CD4-positive, alpha-beta T cell treated with Interleukin-2 at 100 ng/mL for 4 hours (primary cell): ENCODE measurements at places on chromosomes 13 and 19.

DNA sequence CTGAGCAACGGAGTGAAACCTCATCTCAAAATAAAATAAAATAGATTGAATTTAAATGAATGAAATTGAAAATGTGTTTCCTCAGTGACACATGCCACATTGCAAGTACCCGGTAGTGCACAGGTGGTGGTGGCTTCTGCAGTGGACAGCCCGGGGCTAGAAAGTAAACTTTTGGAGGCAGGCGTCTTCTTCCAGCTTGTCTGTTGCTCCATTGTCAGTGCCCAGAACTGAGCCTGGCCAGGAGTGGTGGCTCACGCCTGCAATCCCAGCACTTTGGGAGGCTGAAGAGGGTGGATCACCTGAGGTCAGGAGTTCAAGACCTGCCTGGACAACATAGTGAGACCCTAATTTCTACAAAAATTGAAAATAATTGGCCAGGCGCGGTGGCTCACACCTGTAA, 5.7 kb downstream of the MYH14 start:
- DNase-seq, result no peak

DNA sequence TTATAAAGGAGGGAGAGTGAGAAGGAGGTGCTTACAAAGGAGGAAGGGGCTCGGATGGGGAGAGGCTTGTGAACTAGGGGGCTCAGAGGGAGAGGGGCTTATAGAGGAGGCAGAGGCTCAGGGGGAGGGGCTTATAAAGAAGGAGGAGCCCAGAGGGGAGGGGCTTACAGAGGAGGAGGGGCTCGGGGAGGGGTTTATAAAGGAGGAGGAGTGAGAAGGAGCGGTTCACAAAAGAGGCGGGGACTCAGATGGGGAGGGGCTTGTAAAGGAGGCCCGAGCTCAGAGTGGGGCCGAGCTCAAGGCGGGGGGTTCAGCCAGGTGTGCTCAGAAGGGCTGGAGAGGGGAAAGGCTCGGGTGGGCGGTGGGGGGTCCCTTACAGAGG, 500 bp downstream of the SMIM24 start:
- DNase-seq, result no peak

DNA sequence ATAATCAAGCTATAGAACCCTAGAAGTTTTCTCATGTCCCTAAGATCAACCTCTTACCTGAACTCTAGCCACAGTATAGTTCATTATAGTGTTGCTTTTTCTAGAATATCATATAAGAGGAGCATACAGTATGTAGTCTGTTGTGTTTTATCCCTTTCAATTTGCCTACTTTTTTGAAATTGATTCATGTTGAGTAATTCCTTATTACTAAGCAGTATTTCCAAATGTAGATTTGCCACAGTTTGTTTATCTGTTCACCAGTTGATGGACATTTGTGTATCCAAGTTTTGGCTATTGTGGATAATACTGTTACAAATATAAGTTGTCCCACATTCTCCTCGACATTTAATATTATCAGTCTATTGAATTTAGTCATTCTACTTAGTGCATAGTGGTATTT, 138.0 kb downstream of the LMO7 start:
- DNase-seq, result no peak

DNA sequence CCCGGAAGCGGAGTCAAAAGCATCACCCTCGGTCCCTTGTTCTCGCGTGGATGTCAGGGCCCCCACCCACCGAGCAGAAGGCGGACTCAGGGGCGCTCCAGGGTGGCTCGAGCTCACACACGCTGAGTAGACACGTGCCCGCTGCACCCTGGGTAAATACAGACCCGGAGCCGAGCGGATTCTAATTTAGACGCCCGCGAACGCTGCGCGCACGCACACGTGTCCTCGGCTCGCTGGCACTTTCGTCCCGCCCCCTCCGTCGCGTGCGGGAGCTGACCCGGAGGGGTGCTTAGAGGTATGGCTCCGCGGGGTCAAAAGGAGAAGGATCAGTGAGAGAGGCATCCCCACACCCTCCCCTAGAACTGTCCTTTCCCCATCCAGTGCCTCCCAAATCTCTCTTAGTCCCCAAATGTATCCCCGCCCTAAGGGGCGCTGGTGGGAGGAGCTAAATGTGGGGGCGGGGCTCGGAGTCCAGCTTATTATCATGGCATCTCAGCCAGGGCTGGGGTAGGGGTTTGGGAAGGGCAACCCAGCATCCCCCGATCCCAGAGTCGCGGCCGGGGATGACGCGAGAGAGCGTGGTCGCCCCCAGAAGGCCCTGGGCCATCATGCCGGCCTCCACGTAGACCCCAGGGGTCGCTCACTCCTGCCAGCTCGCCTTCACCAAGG, 451 bp upstream of the ICAM5 start:
- peak; percentile 53 for DNase-seq

- no peak for DNase-seq
Measured at GRCh38 chr13:114100446-114101357, 31.7 kb downstream of the RASA3 start.

DNA sequence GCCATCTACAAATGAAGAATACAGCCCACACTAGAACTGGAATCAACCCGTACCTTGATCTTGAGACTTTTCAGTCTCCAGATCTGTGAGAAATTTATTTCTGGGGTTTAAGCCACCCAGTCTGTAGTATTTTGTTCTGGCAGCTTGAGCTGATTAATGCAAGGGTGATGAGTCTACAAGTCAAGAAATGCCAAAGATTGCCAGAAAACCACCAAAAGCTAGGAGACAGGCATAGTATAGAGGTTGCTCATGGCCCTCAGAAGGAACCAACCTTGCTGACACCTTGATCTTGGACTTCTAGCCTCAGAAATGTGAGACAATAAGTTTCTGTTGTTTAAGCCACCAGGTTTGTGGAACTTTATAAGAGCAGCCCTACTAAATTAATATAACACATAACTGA, 428.2 kb upstream of the KLF12 start:
- DNase-seq, result no peak

DNA sequence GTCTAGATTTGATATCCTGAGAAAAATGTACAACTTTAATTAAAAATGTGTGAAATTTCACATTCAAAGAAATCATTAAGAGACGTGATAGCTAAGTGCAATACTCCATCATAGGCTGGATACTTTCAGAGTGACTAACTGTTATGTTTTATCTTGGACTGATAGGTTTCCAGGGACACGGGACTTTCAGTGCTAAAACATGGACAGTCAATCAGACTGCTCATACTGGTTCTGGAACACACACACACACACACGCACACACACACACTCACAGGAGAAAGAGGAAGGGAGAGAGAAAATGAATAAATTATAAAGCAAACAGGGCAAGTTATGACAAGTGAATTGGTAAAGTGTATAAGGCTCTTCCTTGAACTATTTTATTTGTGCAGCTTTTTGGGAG, 955.9 kb downstream of the SLITRK5 start:
- no peak for DNase-seq

DNA sequence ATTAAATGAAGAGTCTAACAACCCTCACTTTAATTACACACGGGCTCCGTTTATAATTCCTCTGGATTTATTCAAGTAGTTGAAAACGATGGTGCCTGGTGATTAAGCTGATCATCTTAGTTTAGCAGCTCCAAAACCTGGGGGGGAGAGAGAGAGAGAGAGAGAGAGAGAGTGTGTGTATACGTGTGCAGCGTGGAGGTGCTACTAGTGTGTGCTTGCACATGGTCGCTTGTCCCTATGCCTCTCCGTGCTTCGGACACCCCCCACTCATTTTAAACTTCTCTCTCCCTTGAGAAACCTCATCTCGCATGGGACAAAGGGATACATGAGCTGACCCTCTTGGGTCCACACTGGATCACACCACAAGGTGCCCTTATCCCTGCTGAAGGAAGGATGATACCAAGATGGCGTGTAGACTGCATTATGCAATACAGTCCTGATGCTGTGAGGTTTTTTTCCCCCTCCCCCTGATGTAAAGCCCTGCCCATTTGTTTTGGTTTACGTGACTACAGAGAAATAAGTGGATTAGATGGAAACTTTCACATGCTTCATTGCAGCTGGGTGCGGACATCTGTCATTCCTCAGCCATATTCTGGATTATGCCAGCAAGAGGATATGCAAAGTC, 320.8 kb downstream of the ZNF536 start:
- no peak for DNase-seq

- DNase-seq, result no peak
Measured at GRCh38 chr13:80374444-80374843, 33.5 kb upstream of the SPRY2 start.

DNA sequence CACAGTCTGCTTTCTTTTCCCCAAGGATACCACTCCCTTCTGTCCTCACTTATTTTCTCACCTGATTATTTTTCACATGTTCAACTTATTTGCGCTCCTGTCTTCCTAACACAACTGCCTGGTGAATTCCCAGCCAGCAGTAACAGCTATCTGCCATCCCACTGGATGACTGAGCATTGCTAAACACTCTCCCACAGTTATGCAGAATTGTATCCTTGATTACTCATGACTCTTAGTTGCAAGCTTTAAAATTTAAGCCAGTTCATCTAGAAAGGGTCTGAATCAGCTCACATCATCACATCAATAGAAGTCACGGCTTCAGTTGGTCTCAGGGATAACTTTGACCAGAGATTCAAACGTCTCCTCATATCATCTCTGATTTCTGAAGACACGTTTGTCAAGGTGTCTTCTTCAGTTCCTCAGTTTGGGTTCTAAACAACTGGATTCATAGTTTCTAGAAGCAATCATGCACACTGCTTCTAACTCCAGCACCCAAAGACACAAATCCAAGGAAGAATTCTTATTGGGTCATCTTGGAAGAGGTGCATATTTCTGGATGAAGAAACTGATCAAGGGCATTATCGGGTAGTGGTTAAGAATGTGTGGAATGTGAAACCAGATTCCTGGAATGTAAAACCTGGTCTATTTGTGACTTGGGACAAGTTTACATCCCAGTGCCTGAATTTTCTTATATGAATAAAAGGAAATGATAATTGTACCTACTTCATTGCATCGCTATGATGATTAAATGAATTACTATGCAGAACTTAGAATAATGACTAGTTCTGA, 13.9 kb upstream of the DACH1 start:
- DNase-seq, result no peak

- peak; percentile 10 for DNase-seq
Measured at GRCh38 chr13:46341112-46341711, 45.8 kb downstream of the RUBCNL start.

DNA sequence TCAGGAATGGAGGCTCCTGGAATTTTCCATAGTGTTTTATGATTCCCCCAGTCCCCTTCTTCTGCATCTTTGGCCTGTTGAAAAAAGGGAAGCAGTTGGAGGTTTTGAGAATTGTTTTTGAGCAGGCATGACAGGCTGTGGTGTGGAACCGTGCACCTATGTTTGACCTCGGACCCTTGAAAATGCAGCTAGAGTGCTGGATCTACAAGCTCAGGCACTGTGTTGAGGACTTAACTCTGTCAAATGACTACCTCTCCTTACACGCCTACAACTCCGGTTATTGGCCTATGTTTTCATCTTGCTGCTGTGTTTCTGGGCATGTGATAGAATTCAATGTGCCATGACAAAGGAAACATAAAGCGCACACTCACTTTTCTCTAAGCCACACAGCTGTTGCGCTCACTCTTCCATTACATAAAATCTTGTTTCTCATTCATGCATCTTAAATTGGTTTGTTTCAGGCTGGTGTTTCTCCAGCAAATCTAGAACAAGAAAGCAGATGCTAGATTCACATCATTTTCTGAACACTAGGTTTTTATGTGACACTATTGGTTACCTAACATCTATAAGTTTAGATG, 616.6 kb downstream of the FGF9 start:
- DNase-seq, result no peak

GRCh38 chr19:55119053-55119452, 1.6 kb upstream of the PPP1R12C start:
- DNase-seq, result no peak

DNA sequence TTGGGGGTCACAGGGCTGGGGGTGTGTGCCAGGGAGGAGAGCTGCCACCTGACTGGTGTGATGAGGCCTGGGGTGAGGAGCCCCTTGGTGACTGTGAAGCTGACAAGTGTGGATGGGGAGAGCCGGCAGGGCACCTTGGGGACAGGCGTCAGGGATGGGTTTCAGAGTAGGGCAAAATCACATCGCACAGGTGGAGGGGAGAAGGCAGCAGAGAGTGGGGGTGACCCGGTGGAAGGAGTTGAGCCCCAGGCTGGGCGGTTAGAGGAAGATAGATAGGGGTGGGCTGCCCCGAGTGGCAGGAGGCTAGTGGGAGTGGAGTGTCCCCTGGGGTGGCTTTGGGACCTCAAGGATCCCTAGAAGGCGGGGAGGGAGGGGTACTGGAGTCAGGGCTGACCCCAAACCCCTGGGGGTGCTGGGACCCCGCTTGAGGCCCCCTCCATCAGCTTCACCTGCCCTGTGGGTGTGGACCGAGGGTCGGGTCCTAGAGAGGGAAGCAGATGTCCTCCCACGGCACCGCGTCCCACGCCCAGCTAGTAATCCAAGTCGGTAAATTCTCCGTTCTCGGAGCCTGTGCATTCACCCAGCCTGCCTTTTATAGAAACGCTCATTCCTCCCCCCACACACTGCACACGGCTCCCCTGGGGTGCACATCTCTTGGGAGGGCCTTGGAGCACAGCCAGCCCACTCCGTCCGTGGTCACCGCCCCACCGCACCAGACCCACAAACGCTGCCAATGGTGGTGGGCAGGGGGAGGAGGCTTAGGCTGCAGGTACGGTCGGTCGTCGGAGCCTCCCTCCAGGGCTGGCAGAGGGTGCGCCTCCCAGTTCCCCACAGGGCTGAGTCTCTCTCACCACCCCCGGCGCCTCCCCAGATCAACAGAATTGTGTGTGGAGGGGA, 2.4 kb downstream of the CTXN1 start:
- no peak for DNase-seq

- DNase-seq, result no peak
Measured at GRCh38 chr13:25840931-25841330, 210.9 kb downstream of the SHISA2 start.

DNA sequence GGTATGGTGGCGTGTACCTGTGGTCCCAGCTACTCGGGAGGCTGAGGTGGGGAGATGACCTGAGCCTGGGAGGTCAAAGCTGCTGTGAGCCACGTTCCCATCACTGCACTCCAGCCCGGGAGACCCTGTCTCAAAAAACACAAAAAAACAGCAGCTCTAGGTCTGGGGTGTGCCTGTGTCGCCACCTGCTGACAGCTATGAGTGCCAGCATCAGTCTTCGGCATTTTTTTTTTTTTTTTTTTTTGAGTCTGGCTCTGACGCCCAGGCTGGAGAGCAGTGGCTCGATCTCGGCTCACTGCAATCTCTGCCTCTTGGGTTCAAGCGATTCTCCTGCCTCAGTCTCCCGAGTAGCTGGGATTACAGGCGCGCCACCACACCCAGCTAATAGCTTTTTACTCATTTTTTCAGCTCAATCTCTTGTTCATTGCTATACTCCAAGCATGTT, 10.1 kb downstream of the AP2S1 start:
- peak; percentile 53 for DNase-seq

DNA sequence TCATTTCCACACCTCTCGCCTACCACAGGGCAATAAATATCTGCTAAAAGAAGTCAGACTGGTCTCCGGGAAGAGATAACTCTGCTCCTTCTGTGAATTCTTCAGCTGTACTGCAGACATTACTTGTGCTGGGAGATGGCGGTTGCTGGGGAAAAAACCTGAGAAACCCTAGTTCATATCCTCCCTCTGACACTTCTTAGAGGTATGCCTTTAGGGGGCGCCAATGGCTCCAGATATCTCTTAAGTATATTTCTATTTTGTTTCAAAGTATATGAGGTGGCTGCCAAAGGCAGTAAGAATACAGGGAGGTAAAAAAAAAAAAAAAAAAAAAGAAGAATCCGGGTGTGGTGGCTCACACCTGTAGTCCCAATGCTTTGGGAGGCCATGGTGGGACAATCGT, 175.2 kb downstream of the PAN3 start:
- DNase-seq, result no peak

- no peak for DNase-seq
Measured at GRCh38 chr13:77702366-77702765, 4.9 kb downstream of the SLAIN1 start.

- DNase-seq, result no peak
Measured at GRCh38 chr13:106905380-106906162, 337.6 kb upstream of the ARGLU1 start.

GRCh38 chr13:40981361-40981760, 37.8 kb downstream of the ELF1 start:
- peak; percentile 47 for DNase-seq
